Lung microvascular endothelial cell (primary cell): ENCODE measurements at places on chromosomes 4 and X. TPM values are rescaled to one million over a fixed set of nuclear protein-coding genes. Genes with fewer than 3 reads are reported as not detected.

The PCDH19 gene
- total RNA-seq, result under 0.01 and 0.20 TPM in 2 replicates

GRCh38 chr4:10697086-10697485, 12.5 kb upstream of the CLNK start:
- DNase-seq, result no peak

DNA sequence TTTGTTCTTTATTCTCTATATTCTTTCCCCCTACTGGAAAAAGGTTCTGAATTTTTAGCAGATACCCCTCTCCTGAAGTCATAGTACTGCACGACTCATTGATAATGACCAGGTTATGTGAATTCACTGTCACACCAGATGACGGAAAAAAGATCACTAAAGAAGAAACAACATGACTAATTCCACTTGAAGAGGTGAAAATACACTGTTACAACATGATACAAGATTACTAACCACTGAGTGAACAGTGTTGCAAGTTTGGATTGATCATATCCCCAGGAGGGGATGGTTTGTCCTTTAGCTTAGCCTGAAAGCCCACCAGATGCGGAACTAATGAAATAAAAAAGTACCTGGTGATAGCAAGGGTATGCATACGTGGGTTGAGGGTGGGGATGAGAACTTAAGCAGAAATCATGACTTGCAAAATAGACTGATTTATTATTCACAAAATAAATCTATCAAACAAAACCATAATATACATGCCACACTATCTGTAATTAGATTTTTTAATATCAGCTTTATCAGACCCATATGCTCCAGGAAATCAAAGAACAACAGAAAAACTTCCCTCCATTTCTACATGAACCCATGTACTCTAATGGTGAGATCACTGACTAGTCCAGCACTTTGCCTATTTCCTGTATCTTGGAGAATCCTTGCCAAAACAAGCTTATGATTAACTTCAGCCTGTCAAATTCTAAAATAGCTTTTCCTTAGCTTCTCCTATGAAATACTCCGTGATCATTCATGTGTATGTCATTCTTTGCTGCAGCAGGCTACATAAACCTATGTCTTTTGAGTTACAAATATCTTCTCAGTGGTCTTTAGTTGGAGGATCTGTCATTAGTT, 257.4 kb upstream of the AGA start:
- DNase-seq, result no peak

The HSFX4 gene
- total RNA-seq, result not detected in 2 replicates

- DNase-seq, result no peak
These were observed 96.3 kb downstream of the MAML3 start for GRCh38 chr4:140057701-140058100.

- DNase-seq, result no peak
These were observed 184.0 kb downstream of the UGT8 start for GRCh38 chr4:114782415-114783214.

The EIF4E gene
- 109 and 123 TPM in 2 replicates for total RNA-seq
